HFFc6 (cell line): ENCODE measurements at places on chromosomes 6 and 20. TPM values are rescaled to one million over a fixed set of nuclear protein-coding genes. Genes with fewer than 3 reads are reported as not detected.

DNA sequence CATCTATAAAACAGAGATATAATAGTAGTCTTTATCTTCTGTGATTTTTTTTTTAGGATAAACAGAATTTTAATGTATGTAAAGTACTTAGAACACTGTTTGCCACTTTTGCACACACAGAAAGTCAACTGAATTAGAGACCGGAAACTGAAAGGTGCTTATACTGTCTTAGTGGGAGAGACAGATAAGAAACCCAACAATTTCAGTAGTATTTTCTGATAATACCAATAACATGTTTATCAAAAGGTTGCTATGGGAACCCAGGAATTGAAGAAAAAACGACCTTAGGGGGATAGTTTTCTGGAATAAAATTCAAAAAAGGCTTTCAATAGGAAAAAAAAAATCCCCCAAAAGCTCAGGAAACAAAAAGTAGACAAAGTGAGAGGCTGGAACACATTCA, 138.6 kb downstream of the BCKDHB start:
- DNase-seq: no peak
- peaks cover 11% of the 10 kb centered on the region; the same call in 1 of the 2 replicates for H3K36me3 ChIP-seq
- H3K27ac ChIP-seq: no peak overlapping the region
- H3K4me3 ChIP-seq: no peak overlapping the region
- peaks cover 8% of the 10 kb centered on the region for H3K4me1 ChIP-seq
- no peaks in the 10 kb centered on the region for H3K27me3 ChIP-seq

DNA sequence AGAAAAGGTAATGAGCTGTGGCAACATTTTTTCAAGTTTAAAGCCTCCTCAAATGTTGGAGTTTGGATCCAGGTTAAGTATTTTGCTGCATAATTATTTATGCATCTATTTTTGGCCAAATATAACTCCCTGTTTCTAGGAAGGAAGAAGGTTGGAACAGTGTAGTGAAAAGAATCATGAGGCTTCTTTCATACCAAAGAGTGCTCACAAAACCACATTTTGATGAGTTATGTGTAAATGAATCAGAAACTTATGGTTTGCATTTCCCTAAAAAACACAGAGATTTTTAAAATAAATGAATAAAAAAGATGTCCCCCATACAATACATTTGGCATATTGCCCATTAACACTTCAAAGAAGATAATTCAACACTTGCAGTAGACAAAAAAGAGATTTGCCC, 246.9 kb upstream of the PRDM1 start:
- H3K4me1 ChIP-seq: peaks cover 15% of the 10 kb centered on the region
- no peak overlapping the region for H3K27ac ChIP-seq
- no peak overlapping the region for H3K4me3 ChIP-seq
- H3K36me3 ChIP-seq: peaks cover 3% of the 10 kb centered on the region; the same call in 1 of the 2 replicates
- H3K27me3 ChIP-seq: no peaks in the 10 kb centered on the region

GRCh38 chr6:24089736-24090135, 36.3 kb upstream of the NRSN1 start:
- H3K4me1 ChIP-seq: no peaks in the 10 kb centered on the region
- DNase-seq: no peak
- no peaks in the 10 kb centered on the region; the same call in 1 of the 2 replicates for H3K27me3 ChIP-seq
- H3K36me3 ChIP-seq: peaks cover 4% of the 10 kb centered on the region; the same call in 1 of the 2 replicates
- no peak overlapping the region for H3K27ac ChIP-seq

GRCh38 chr20:13089950-13090469, 81.2 kb downstream of the SPTLC3 start:
- DNase-seq: no peak
- H3K4me3 ChIP-seq: no peak overlapping the region
- no peaks in the 10 kb centered on the region for H3K4me1 ChIP-seq
- no peak overlapping the region for H3K27ac ChIP-seq
- no peaks in the 10 kb centered on the region for H3K27me3 ChIP-seq
- no peaks in the 10 kb centered on the region for H3K36me3 ChIP-seq

- no peak overlapping the region for H3K4me3 ChIP-seq
- peak; percentile 43 for DNase-seq
- H3K27me3 ChIP-seq: no peaks in the 10 kb centered on the region
- H3K4me1 ChIP-seq: no peaks in the 10 kb centered on the region
- H3K27ac ChIP-seq: no peak overlapping the region
Observed at GRCh38 chr20:21615617-21616080, 89.8 kb upstream of the PAX1 start.

DNA sequence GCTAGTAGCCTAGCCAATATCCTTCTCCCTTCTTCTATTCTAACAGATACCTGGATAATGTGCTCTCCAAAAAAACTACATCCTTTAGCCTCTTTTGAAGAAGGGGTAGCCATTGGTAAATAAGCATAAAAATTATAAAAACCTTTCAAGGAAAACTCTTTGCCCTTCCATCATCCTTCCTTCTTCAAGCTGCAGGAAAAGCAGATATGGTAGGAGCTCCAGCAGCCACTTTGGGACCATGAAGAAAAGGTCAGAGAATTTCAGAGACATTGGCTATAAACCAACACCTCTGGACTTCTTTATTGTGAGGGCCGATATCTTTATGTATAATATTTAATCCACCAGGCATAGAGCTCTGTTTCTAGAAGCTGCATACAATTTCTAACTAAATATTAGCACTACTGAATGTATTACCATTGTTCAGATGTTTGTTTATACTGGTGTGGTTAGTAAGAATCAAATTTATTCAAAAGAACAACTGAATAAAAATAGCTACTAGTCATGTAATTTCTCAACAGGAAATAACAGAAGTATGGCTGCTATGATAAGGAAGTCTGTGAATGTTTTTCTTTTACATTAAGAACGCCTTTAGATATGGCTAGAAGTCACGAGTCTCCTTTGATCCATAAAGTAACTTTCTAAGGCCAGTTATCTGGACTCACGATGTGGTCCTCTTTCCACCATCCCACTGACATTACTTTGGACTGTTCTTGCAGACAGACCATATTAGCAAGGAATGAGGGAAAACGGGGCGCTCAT, 32.2 kb downstream of the MYLK4 start:
- H3K4me3 ChIP-seq: no peak overlapping the region
- no peak overlapping the region for H3K27ac ChIP-seq
- no peaks in the 10 kb centered on the region for H3K36me3 ChIP-seq
- peaks cover 37% of the 10 kb centered on the region for H3K4me1 ChIP-seq
- DNase-seq: no peak
- H3K27me3 ChIP-seq: peaks cover 12% of the 10 kb centered on the region

DNA sequence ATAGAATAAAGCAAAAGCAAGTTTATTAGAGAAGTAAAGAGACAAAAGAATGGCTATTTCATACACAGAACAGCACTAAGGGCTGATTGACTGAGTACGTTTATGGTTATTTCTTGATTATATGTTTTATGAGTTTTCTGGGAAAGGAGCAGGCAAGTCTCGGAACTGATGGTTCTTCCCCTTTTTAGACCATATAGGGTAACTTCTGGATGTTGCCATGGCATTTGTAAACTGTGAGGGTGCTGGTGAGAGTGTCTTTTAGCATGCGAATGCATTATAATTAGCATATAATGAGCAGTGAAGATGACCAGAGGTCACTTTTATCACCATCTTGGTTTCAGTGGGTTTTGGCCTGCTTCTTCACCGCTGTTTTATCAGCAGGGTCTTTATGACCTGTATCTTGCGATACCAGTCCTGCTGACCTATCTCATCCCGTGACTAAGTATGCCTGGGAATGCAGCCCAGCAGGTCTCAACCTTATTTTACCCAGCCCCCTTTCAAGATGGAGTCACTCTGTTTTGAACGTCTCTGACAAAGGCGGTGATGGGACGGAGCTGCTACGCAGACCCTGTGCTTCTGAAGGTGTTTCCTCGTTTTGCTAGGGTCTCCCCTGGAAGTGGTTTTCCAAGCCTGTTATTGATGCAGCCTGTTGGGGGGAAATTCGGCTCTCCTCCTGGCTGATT, 45.4 kb upstream of the BMP6 start:
- no peak for DNase-seq
- H3K4me1 ChIP-seq: peaks cover 5% of the 10 kb centered on the region; the same call in 1 of the 2 replicates
- no peaks in the 10 kb centered on the region for H3K36me3 ChIP-seq
- peaks cover 16% of the 10 kb centered on the region for H3K27me3 ChIP-seq
- H3K27ac ChIP-seq: no peak overlapping the region

DNA sequence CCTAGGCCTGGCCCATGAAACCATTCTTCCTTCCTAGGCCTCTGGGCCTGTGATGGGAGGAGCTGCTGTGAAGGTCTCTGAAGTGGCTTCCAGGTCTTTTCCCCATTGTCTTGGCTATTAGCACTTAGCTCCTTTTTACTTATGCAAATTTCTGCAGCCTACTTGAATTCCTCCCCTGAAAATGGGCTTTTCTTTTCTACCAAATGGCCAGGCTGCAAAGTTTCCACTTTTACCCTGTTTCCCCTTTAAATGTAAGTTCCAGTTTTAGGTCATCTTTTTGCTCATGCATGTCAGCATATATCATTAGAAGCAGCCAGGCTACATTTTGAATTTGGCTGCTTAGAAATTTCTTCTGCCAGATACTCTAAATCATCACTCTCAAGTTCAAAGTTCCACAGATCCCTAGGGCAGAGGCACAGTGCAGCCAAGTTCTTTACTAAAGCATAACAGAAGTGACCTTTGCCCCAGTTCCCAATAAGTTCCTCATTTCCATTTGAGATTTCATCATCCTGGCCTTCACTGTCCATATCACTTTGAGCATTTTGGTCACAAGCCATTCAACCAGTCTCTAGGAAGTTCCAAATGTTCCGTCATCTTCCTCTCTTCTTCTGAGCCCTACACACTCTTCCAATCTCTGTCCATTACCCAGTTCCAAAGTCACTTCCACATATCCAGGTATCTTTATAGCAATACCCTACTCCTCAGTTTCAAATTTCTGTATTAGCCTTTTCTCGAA, 71.9 kb downstream of the TBC1D7 start:
- H3K4me1 ChIP-seq: peaks cover 9% of the 10 kb centered on the region
- peaks cover 1% of the 10 kb centered on the region; the same call in 1 of the 2 replicates for H3K27me3 ChIP-seq
- no peak overlapping the region for H3K4me3 ChIP-seq
- H3K27ac ChIP-seq: no peak overlapping the region

DNA sequence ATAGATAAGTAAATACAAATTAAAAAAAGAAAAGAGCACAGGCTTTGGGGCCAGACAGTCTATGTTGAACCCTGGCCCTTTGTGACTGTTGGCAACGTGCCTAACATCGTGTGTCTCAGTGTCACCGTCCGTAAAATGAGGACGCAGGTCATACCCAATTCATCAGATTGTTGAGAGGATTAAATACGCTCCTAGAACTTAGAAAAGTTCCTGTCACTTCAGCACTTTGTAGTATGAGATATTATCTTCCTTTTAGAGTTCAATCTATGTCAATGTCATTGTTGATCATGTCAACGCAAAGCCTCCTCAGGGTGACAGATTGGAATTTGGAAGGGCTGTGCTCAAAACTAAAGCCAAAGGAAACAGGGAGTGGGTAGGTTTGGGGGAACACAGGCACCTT, 21.7 kb downstream of the SERPINB1 start:
- no peak overlapping the region for H3K27ac ChIP-seq
- H3K4me1 ChIP-seq: peaks cover 33% of the 10 kb centered on the region
- no peaks in the 10 kb centered on the region; the same call in none of the 2 replicates for H3K27me3 ChIP-seq
- no peak for DNase-seq
- no peak overlapping the region for H3K4me3 ChIP-seq

Gene C20orf202
- not detected in 3 replicates for total RNA-seq

- no peaks in the 10 kb centered on the region for H3K36me3 ChIP-seq
- H3K4me3 ChIP-seq: no peak overlapping the region
- no peak for DNase-seq
- H3K27ac ChIP-seq: no peak overlapping the region
- peaks cover under 1% of the 10 kb centered on the region; the same call in 1 of the 2 replicates for H3K4me1 ChIP-seq
Observed at GRCh38 chr6:33851959-33852358, 48.2 kb upstream of the MLN start.

- H3K36me3 ChIP-seq: no peaks in the 10 kb centered on the region
- H3K4me3 ChIP-seq: no peak overlapping the region
- H3K4me1 ChIP-seq: no peaks in the 10 kb centered on the region
- peaks cover 14% of the 10 kb centered on the region for H3K27me3 ChIP-seq
Observed at GRCh38 chr6:130000526-130001421, 17.6 kb upstream of the L3MBTL3 start.

Gene CAGE1
- not detected in 2 replicates for total RNA-seq

GRCh38 chr6:17392978-17393891, at the start of gene CAP2:
Gene CAP2 (plus strand): TSS chr6:17393595. CDS start chr6:17421556, 27,961 bp downstream.
- H3K36me3 ChIP-seq: peaks cover 31% of the 10 kb centered on the region
- H3K4me1 ChIP-seq: peaks cover 62% of the 10 kb centered on the region
- H3K27me3 ChIP-seq: peaks cover 3% of the 10 kb centered on the region
- peak; percentile 86 for DNase-seq
- H3K27ac ChIP-seq: peak within 1 kb of the TSS; percentile 96

DNA sequence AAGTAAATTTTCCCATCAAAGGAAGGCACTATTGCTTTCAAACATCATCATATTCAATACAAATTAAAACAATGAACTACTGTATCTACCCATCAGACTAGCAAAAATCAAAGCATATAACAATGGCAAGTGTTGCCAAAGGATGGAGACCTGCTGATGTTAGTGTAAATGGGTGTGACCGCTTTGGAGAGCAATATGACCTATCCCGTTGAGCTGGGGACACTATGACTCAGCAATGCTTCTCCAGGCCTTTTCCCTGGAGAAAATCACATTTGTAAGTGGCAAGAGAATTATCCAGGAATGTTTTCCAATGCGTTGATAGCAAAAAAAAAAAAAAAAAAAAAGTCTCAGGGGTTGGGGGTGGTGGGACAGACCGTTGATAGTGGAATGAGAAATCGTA, 46.1 kb downstream of the PHACTR3 start:
- no peak for DNase-seq
- no peaks in the 10 kb centered on the region for H3K4me1 ChIP-seq
- peaks cover 1% of the 10 kb centered on the region; the same call in 1 of the 2 replicates for H3K27me3 ChIP-seq
- no peak overlapping the region for H3K4me3 ChIP-seq
- H3K36me3 ChIP-seq: no peaks in the 10 kb centered on the region

- peaks cover 25% of the 10 kb centered on the region for H3K27me3 ChIP-seq
- DNase-seq: peak; percentile 91
- peak overlapping the region; percentile 58 for H3K27ac ChIP-seq
- peaks cover 24% of the 10 kb centered on the region for H3K4me1 ChIP-seq
- peak overlapping the region; percentile 16; the same call in 1 of the 2 replicates for H3K4me3 ChIP-seq
Observed at GRCh38 chr6:4280707-4281106, 145.3 kb upstream of the ECI2 start.

- H3K27me3 ChIP-seq: no peaks in the 10 kb centered on the region; the same call in none of the 2 replicates
- H3K36me3 ChIP-seq: peaks cover 8% of the 10 kb centered on the region
- no peak overlapping the region for H3K27ac ChIP-seq
- no peak overlapping the region for H3K4me3 ChIP-seq
- H3K4me1 ChIP-seq: peaks cover 6% of the 10 kb centered on the region; the same call in 1 of the 2 replicates
Observed at GRCh38 chr20:47108994-47109393, 214.4 kb downstream of the EYA2 start.

- no peak for DNase-seq
- H3K36me3 ChIP-seq: peaks cover 37% of the 10 kb centered on the region
- H3K4me3 ChIP-seq: no peak overlapping the region
Observed at GRCh38 chr20:419556-420165, 11.6 kb downstream of the RBCK1 start.

GRCh38 chr6:154280521-154280920, 76.1 kb downstream of the IPCEF1 start:
- DNase-seq: no peak
- no peak overlapping the region for H3K27ac ChIP-seq
- H3K4me3 ChIP-seq: no peak overlapping the region
- H3K36me3 ChIP-seq: no peaks in the 10 kb centered on the region

DNA sequence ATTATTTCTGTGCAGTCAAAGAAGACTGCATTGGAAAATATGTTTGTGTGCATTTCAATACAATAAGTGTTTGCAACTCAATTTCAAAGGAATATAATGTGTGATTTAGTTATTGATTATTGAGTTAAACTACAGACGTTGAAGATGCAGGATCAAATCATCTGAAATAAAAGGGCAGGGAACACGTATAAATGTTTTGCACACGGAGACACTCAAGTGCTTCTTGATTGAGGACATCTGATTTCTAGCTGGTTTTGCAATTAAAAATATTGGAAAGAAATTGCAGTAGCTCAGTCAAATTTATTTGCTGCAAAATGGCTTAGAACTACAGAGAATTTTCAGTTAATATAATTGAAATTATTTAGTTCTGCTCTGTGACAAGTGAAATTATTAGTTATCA, 412.7 kb downstream of the UTRN start:
- no peak overlapping the region for H3K27ac ChIP-seq
- no peak for DNase-seq
- H3K27me3 ChIP-seq: no peaks in the 10 kb centered on the region
- H3K36me3 ChIP-seq: peaks cover 12% of the 10 kb centered on the region
- H3K4me3 ChIP-seq: no peak overlapping the region
